CD4-positive, alpha-beta T cell treated with Interleukin-17A for 1 hour (primary cell): ENCODE measurements at places on chromosomes 7 and 10.

DNA sequence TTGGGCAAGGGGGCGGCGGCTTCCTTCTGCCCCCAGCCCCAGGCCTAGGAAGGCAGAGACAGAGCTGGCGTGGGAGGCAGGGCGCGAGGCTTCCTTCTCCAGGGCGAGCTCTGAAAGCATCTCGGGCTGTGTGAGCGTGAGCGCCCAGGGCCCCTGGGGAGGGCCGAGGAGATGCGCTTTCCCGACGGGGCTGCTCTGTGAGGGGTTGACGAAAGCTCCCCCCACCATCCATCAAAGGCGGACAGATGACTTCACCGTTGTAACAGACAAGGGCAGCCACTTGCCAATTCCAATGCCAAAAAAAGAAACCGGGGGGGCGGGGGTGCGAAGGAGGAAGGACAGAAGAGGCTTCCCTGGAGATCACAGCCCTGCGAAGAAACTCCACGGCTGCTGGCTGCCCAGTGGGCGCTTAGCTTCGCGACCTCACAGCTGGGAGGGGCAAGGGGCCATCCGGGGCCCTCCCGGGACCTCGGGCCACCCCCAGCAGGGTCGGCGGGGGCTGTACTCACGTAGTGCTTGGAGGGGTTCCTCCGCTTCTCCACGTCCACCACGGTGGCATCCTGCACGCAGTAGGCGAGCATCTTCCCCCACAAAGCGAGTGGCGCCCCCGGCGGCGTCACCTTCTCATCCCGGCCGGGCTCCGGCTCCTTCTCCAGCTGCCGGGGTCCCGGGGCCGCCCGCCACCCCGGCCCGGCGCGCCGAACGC, 537 bp downstream of the SH3PXD2A start:
- peak; percentile 8 for DNase-seq

GRCh38 chr10:28987555-28988320, 301.1 kb upstream of the LYZL1 start:
- DNase-seq, result no peak

DNA sequence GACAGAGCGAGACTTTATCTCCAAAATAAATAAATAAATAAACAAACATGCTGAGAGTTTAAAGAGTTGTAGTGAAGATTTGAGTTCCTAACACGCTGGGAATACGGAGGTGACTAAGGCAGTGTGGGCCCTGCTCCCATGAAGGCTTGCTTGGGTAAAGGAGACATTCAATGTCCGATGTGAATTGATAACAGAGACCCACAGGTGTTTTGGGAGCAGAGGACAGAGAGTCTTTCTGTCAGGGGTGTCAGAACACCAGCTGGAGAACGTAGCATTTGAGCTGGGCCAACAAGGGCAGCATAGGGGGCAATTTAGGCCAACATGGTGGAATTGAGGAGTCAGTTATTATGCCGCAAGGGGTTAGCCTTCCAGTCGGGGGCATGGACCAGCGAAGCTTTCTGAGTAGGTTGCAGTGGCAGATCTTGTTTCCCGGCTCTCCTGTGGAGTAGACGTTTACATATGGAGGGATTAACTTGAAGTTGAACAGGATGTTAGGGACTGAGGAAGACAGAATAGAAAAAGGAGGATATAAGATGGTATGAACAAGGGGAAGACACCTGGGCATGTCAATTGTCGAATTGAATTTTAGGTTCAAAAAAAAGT, 5.6 kb downstream of the PROSER2 start:
- DNase-seq, result no peak

DNA sequence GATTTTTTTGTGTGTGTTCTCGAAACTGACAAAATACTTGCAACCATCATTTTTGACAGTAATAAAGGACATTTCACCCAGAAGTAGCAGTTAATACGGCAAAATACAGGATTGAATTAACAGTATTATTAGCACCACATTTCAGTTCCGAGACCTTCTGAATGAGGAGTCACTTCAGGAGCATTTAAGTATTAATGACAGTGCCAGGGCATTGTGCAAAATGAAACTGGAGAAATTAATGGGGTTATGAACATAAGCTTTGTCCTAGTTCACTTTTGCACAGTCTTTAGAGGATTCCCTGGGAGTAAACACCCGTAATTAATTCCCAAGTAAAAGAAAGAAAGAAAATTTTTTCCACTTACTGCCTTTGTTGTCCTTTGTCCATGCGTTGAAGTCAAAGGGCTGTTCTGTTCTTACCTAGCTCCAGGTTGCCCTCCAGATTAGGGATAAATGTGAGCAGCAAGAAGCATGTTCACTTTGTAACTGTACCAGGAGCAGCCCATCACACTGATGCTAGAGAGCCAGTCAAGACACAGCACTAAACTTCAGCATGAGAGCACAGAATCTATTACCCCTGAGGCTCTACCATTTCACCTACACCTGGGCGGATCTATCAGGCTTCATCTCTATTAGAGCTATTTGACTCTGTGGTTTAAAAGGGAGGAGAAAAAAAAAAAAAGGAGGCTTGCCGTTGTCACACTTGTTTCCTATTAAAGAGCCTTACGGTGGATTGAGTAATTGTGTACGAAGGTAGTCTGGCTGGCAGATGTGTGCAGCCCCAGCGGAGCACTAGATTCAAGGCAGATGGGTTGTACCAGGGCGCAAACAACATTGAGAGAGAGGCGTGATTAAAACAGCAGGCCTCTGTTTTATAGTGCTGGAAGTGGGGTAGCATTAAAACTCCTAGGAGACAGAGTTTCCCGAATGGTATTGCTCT, 297.8 kb upstream of the SEMA3A start:
- DNase-seq, result no peak

DNA sequence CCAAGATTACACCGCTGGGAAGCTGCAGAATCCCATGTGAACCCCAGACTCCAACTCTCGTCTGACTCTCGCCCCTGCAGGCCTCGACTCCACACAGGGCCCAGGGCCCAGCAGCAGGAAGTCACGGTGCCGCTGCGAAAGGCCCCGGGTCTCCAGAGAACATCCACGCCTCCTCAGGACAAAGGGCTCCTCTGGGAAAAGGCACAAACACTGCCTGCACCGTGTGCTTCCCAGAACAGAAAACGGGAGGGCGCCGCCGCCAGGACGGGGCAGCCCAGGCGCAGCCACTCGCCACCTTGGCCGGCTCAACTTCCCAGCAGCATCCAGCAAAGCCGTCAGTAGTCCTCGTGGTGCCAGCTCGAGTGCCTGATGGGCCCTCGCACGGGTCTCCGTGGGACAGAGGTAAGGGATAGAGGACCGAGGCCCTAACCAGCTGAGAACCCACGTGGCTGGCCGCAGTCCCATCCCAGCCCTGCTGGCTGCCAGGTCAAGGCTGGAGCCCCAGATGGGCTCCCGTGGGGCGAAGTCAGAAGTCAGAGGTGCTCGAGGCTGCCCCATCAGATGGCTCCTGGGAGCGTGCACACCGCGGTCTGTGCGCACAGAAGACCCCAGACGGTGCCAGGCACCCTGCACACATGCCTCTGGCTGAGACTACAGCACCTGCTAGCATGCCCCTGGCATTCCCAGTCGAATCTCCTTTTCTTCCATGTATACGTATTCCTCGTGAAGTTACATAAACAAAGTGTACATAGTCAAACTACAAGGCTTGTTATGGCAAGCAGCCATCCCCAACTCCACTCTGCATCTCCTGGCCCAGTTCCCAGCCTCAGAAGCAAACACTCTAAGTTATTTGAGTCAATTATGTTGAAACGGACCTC, 60.2 kb downstream of the MAD1L1 start:
- no peak for DNase-seq

GRCh38 chr7:43363035-43363791, 219.7 kb upstream of the STK17A start:
- no peak for DNase-seq

GRCh38 chr7:90677486-90678404, 81.6 kb downstream of the CDK14 start:
- DNase-seq, result no peak

GRCh38 chr7:11701829-11702560, 130.0 kb downstream of the THSD7A start:
- no peak for DNase-seq

GRCh38 chr7:114813624-114814023, 108.3 kb upstream of the MDFIC start:
- DNase-seq, result no peak
